Fibroblast of skin of scalp (primary cell): ENCODE measurements at places on chromosomes 5 and 9.

- DNase-seq: peak; percentile 83
Measured at GRCh38 chr5:136011414-136012001, 17.3 kb upstream of the TGFBI start.

- no peak for DNase-seq
Measured at GRCh38 chr5:161051920-161052500, 200.0 kb upstream of the ATP10B start.

DNA sequence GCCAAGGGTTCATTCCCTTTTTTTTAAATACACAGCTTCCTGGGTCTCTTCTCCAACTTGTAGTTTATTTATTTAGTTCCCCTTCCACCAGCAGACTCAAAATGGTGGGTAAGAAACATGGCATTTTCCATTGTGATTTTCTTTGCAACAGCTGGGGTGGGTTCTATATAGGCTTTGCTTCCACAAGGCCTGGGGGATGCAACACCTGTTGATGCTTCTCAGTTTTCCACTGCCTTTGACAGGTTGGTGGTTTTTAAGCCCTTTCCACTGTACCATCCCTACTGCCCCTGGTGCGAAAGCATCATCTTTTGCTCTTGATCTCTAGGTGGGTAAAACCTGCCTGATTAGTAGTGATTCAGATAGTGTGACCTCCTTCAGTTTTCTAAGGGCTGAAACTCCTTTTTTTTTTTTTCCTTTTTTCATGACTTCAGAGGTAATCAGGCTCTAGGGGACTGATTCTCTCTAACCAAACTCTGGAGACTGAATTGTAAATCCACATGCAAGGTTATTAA, 8.5 kb downstream of the KDM3B start:
- no peak for DNase-seq

GRCh38 chr5:139955053-139955605, 88.0 kb downstream of the NRG2 start:
- no peak for DNase-seq

DNA sequence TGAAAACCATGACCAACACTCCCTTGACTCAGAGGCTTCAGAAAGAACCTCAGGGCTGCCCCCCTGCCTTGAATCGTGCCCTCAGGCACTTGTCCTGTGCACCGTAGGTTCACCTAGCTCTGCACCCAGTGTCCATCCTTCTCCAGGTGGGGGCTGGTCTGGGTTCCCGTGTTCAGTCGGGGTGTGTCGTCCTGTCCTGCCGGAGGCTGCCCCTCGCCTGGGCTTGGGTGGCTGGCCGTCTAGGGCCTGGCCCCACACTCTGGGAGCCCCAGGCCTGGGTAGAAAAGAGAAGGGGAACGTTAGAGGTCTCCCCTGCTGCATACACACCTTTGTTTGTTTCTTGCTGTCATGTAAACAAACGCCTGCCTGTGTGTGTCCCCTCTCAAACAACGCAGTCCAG, 29.3 kb downstream of the CATSPER3 start:
- DNase-seq: no peak

GRCh38 chr5:118196229-118196628, 792.1 kb downstream of the DTWD2 start:
- no peak for DNase-seq

- no peak for DNase-seq
Measured at GRCh38 chr5:88997937-88998336, 115.0 kb upstream of the MEF2C start.

DNA sequence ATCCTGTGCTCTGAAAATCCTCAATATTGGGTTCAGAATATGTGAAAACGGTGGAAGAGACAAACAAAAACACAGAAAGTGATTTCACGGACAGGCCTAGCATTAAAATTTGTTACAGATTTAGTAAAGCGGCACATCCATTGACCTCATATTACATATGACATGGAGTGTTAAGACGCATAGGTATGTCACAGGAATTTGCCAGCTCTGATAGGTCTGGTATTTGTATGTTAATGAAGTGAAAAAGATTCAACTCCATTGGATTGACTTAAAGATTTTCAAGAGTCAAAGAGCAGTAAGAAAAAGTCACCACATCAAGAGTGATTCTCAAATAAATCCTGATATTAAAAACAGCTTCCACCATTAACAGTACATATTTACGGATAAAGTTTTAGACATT, 396.5 kb upstream of the SEMA6A start:
- no peak for DNase-seq

DNA sequence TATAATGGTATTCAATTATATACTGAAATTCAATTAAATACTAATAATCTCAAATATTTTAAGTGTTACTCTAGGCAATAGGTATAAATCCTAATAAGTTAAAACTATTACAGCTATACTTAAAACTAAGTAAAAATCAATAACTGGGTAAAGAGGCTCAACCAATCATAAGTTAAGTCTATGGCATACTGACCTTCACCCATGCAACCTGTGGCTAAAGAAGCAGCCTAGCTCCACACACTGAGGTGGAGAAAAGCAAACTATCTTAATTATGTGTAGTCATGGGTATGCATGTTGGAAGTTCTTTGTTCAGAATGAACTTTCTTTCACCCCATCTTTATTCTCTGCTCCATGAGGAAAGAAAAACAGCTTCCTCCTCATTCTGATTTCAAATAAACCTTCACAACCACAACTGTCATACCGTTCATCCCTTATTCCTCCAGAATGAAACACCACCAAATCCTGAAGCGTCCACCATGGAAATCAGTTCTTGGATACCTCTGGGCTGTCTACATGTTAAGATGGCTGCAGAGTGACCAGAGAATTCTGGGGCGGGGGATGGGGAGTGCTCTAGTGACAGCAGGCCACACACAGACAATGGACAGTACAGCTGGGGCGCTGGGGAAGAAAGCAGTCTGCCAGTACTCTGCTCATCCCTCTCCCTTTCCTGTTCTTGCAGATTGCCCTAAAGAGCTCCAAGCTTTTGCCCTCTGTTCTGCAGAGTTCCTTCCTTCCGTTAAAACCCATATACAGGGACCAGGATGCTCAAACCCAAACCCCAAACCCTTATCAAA, 62.3 kb downstream of the RIGI start:
- no peak for DNase-seq

GRCh38 chr5:176534640-176535039, 2.6 kb downstream of the RNF44 start:
- DNase-seq: no peak

- DNase-seq: peak; percentile 62
Measured at GRCh38 chr9:129863059-129863690, 27.9 kb downstream of the USP20 start.

- DNase-seq: no peak
Measured at GRCh38 chr5:2135833-2136232, 253.1 kb upstream of the IRX4 start.

DNA sequence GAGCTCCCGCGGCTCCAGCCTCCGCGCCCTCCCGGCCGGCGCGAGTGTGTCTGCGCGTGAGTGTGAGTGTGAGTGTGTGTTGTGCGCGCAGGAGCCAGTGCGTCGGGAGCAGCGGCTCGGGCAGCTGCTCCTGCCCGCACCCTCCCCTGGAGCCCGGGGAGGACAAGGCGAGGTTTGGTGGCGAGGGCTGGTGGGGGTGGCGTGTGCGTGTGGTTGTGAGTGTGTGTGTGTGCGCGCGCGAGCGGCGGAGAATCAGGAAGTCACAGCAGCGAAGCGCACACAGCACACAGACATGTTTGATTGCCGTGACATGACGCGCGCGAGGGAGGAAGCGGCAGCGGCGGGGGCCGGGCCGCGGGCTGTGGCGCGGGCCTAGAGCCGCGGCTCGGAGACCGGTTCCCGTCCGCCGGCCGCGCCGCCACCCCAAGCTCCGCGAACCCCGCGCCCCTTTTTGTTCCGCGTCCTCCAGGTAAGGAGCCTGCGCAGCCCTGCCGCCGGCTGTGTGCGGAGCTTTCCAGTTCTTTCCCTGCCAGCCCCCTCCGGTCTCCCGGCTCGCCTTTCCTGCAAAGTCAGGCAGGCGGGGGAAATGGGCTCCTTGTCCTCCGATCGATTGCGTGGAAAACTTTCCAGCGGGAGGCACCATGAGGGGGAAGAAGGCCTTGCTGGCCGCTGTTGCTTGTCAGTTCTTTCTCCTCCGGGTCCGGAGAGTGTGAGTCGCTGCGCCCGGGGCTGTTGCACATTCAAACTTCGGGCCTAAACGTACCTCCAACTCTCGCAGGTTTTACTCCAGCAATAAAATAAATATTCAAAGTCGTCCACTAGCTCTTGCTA, 2.4 kb downstream of the SMARCA2 start:
- DNase-seq: peak; percentile 86

- no peak for DNase-seq
Measured at GRCh38 chr5:173736923-173737412, 120.5 kb upstream of the BOD1 start.

GRCh38 chr9:36407122-36407723, 7.2 kb upstream of the RNF38 start:
- peak; percentile 50 for DNase-seq

- no peak for DNase-seq
Measured at GRCh38 chr9:121353241-121354061, 16.6 kb downstream of the STOM start.

DNA sequence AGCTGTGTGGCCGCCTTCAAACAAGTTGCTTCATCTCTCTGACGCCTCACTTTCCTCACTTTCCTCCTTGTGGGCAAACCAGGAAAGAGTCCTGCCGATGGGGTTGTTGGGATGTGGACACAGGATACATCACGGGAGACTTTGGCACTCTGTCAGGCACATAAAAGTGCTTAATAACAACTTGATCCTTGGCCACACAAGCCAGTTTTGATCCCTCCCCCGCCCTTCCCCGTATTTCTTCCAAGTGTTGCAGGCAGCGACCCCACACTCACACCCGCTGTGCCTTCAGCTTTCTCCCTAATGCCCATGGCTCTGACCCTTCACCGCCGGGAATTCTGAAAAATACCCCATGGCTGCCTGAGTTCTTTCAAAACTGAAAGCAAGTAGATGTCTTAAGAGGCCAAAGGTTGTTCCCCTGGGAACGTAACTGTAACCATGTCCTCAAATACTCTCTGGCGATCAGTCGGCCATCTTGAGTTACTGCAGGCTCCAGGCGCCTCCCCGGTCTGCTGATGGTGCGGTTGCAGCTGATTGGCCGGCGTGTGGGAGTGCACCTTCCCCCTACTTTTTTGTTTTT, 59.8 kb downstream of the ARHGEF37 start:
- DNase-seq: peak; percentile 20

- no peak for DNase-seq
Measured at GRCh38 chr5:109125755-109126429, 283.9 kb downstream of the PJA2 start.

DNA sequence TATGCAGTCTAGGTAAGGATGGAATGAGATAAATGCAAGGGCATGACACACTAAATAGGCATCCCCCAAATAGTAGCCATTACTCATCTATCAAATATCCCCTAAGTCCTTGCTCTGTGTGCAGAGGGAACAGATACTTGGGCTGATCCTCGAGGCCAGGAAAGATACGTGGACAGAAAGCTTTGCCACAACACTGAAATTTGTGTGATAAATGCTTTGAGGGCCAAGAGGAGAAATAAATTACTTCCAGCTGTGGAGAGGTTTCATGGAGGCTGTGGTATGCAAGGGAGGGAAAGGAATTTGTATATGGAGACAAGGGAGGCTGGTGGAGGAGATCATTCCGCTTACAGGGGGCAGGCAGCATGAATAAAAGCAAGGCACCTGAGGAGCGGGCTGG, 18.5 kb downstream of the ATOX1 start:
- peak; percentile 99 for DNase-seq

DNA sequence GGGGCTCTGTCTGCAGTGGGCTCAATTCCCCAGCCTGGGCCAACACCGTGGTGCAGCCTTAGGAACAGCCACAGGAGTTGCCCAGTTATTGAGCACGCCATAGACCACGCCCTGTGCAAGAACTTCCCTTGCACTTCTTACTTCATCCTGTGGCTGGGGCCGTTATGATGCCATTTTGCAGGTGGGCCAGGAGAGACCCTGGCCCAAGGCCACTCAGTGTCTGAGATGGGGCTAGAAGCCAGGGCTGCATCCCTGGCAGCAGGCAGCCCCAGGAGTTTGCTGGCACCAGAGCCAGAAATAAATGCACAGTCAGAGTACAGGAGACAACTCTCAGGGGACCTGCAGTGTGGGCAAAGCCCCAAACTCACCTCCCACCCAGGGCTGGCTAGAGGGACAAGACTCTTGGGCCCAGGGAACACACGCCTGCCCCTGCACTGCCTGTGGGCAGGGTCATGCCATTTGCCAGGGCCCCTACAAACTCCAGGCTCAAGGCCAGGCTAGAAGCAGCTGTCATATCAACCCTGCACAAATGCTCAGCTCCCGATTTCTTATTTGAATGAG, 6.7 kb downstream of the CORO2A start:
- no peak for DNase-seq

DNA sequence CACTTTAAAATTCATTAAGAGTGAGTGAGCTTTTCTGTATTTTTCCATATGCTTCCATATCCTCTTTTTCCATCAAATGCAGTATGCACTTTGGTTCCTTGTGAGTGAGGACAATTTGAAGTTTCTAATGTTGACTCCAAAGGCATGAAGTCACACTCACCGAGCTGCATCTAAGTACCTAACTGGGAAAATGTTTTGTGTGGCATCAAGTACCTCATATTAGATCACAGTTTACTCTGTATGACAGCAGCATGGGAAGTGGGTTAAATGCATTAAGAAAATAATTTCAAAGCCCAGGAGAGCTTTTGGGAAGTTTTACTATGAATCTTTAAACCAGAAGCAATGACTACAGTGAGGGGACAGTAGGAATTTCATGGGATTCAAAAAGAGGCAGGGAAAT, 207.0 kb downstream of the EFNA5 start:
- no peak for DNase-seq

- DNase-seq: no peak
Measured at GRCh38 chr5:154166901-154167791, 23.4 kb upstream of the GALNT10 start.

- DNase-seq: peak; percentile 54
Measured at GRCh38 chr5:153974131-153974812, 64.4 kb downstream of the FAM114A2 start.

- DNase-seq: peak; percentile 47
Measured at GRCh38 chr5:179762781-179763176, 30.2 kb downstream of the MAML1 start.

DNA sequence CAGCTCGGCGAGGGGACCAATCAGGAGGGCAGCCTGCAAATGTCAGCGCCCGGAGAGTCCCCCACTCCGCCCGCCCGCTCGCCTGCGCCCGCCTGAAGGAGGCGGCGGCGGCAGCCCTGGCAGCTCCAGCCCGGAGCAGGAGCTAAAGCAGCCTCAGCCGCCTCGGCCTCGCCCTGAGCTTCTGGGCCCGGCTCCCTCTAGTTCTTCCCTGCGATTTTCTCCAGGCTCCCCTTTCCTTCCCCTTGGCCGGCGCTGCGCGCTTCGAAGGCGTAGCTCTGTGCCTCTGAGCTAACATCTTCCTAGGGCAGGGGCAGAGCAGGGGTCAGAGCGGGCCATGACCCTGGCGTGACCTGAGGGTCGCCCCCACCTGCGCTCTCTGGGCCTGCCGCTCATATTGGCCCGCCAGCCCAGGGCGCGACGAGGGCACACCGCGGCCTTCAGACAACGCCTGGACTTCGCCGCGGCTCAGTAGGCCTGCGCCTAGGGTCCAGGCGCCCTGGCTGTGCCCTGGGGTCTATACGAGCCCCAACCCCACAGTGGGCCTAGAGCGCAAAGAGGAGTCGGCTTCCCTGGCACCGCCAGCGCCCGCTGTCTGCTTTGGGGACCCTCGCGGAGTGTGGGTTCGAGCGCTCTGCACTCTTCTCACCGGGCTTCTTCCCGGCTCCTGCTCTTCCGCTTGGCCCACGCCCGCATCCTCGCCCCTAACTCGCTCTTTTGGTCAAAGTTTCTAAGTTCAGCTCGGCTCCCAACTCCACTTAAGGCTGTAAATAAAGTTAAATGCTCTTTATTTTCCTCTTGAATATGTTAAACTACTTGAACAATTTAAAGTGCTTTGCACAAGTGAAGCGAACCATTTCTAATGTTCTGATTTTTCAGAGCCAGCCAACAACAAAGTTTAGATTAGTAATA, 504 bp upstream of the OTP start:
- DNase-seq: no peak
